GM12891 (cell line): ENCODE measurements at places on chromosomes 1 and 21.

- DNase-seq: no peak
These were observed 58.5 kb downstream of the PALMD start for GRCh38 chr1:99704356-99704816.

GRCh38 chr1:181135437-181135731, 46.9 kb downstream of the IER5 start:
- DNase-seq: no peak

DNA sequence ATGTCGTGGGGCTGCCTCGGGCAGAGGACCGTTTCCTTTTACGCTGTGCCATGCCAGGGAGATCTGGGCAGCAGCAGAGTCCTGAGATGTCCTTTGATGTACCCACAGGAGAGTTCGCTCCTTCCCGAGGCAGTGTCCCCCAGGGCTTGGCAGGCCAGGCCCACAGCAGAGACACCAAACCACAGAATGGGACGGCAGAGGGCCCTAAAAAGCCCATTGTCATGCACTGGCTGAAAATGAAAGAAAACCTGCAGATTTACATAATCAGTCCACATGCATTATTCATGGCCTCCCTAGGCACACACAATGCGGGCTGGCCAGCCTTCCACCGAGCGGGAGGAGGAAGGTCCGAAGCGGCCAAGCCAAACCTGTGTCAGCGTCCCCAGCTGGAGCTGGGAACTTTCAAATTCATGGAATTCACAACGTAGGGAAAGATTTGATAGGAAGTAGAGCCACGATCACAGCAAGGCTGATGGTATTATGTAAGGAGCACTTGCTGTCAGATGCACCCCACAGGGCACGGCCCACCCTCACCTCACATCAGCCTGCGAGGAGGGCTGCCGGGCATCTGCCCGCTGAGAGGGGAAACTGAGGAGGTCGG, 25.3 kb upstream of the EFHD2 start:
- peak; percentile 61 for DNase-seq

- no peak for DNase-seq
These were observed at the start of gene NCMAP for GRCh38 chr1:24555591-24556413. Gene NCMAP, plus strand, starts transcription at chr1:24556087. Its CDS starts 39,344 bp downstream, at chr1:24595431.

DNA sequence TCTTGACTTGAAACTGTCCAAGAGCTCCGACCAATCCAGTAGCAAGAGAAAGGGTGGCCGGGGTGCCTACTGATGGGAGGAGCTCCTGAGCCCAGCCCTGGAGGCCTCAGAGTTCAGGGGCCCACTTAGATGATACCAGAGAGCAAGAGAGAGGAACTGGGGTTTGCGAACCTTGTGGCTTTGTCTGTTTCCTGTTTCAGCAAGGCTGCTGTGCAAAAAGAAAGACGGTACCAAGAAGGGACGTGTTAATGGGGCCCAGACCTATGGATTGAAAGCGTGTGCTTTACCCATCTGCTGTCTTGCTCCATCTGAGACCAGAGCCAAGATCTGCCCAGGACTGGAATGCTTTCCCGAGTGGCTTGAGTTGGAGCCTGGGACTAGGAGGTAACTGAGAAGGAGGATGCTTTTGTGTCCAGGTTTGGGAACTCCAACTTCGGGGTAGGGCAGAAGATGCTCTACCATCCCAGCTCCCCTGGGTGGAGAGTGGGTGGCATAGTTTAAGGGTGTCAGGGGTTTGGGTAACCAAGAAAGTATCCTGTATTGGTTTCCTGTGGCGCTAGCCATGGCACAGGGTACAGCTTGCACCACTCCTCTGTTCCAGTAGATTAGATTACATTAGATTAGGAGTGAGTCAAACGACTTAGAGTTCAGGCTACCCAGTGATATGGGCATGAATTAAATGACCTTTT, at the start of gene TRAF3IP3:
TSS of gene TRAF3IP3 (plus strand) at position 128 of the 689 bp plus-strand sequence. CDS start 3,987 bp downstream, outside the sequence.
- peak; percentile 47 for DNase-seq

DNA sequence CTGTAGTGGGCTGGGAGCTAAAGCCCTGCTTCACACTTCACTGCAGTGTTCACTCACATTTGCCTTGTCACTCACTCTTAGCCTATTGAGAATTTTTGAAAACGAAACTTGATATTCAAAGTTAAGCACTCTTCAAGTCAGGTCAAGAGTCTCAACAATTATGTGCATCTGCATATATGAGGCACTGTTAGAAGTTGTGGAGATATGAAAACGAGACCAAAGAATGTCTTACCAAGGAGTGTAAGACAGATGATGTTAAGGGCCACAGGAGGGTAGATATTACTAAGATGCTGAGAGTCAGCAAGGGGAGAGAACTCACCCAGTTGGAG, 64.7 kb upstream of the GJA8 start:
- DNase-seq: no peak

- no peak for DNase-seq
These were observed 104.8 kb downstream of the RERE start for GRCh38 chr1:8712413-8713231.

- no peak for DNase-seq
These were observed 18.8 kb downstream of the KIF21B start for GRCh38 chr1:201004732-201005131.

- DNase-seq: no peak
These were observed 1.6 kb downstream of the IFI44 start for GRCh38 chr1:78651241-78651640.

DNA sequence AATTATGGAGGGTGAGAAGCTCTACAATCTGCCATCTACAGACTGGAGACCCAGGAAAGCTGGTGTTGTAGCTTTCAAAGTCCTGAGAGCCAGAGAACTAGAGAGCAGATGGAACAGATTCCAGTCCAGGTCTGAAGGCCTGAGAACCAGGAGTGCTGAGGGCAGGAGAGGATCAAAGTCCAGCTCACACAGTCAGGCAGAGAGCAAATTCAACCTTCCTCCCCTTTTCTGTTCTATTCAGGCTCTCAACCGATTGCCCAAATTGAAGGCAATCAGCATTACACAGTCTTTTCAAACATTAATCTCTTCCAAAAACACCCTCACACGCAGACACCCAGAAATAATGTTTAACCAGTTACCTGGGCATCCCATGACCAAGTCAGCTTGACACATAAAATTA, 2.5 kb upstream of the TMPRSS2 start:
- DNase-seq: no peak

DNA sequence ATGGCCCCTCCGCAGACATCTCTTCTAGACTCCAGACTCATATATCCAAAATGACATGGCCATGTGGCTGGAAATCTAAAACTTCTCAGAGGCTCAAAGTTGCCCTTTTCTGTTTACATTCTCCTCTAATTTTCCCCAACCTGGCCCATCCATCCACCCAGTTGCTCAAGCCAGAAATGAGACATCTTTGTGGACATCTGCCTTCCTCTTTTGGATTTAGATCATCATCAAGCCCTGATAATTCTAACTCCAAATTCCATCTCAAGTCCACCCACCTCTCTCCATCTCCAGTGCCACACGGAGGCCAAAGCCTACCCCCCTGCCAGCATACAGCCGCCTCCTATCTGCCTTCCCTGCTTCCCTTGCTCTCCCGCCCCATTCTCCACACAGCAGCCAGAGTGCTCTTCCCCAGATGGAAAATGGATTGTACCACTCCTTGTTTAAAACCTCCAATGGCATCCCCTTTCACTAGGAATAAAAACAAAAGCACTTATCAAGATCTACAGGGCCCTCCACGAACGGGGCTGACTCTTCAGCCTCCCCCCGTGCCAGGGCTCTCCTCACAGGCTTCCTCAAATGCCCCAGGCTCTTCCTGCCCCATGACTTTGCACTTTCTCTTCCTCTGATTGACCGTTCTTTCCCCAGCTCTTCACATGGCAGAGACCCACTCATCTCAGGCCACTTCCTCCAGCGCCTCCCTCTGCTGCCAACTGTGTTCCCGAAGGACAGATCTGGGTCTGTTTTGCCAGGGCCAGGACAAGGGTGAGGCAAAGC, 40.1 kb downstream of the SYT6 start:
- DNase-seq: no peak

GRCh38 chr21:42391297-42391696, 4.6 kb downstream of the TMPRSS3 start:
- DNase-seq: no peak
